ENCODE measurements at places on chromosomes 3 and 15. TPM values are rescaled to one million over a fixed set of nuclear protein-coding genes. Genes with fewer than 3 reads are reported as not detected.

GNB4 gene
- total RNA-seq, result 56.6 TPM

- DNase-seq, result no peak
Measured at GRCh38 chr15:99467853-99468464, 97.8 kb upstream of the MEF2A start.

DNA sequence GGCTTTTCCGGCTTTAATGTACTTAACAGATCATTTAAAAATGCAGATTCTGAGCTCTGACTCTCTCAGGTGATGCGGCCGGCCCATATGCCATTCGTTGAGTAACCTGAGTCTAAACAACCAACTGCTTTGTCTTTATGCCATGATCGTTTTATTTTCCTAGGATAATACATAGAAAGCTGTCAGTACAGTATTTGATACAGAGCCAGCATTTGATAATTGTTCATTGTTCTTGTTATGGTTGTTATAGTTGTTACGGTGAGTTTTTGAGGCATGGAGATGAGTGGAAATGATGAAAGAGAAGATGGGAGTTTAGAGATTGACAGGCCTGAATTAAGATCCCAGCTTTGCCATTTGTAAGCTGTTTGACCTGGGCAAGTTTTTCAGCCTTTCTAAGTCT is 40.0 kb downstream of the TMEM45A start:
- DNase-seq, result no peak

DNA sequence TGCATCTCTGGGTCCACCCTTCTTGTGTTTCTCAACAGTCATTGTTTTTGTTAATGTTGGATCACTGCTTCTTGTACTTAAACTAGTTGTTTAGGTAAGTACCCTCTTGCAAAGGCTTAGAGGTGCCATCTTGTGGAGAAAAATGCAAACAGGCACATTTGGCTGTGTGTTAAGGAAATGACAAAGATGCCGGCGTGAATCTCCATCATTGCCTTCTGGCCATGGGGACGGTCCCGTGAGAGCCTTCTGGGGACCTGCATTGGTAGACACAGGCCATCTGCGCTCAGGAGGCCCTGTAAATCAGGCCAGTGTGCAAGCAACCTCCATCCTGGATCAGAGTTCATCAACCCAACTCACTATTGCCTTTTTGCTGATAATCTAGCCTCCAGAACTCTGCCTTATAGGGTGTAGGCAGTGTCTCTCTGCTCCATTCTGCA is 158.6 kb upstream of the NR2E3 start:
- DNase-seq, result no peak

DNA sequence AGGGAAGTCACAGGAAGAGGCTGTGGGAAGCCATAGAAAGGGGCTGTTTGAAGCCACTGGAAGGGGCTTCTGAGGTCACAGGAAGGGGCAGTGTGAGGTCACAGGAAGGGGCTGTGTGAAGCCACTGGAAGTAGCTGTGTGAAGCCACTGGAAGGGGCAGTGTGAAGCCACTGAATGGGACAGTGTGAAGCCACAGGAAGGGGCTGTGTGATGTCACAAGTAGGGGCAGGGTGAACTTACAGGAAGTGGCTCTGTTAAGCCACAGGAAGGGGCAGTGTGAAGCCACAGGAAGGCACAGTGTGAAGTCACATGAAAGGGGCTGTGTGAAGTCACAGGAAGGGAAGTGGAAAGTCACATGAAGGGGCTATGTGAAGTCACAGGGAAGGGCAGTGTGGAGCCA is 33.1 kb downstream of the GASK1A start:
- DNase-seq, result no peak

DNA sequence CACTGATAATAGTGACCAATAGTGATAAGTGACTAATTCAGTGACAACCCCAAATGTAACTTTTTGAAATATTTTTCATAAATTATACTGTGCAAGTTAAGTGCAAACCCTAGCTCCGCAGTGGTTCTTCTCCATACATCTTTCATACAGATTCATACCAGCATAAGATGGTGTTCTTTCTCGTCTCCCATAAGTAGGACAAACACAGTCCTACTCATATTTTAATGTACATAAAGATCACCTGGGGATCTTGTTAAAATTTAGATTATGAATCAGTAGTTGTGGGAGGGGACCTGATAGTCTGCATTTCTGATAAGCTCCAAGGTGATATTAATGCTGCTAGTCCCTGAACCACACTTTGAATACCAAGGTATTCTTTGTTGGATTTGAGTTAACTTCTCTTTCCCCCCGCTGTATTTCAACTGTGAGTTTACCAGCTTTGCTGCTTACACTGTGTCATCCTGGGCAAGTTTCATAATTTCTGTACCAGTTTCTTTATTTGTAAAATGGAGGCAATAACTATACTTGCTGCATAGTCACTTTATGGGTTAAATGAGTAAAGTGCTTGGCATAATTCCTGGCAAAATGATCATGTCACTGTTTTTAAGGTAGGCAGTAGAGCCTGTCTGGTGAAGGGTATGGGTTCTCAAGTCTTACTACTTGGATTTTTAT is 34.7 kb upstream of the C3orf38 start:
- no peak for DNase-seq

DNA sequence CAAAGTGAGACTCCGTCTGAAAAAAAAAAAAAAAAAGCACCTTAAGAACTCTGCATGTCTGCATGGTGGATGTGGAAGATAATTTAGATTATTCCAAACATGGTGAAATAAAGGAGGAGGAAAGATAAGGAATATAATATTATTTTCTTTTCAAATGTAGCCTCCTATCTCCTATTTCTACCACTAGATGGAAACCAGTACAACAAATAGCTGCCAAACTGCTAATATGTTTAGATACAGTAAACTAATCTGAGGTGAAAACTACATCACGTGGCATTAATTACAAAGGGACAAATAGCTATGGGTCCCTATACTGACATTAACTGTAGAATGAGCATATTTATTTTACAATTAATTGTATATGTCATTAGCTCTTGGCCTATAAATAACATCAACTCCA is 197.8 kb downstream of the TBC1D5 start:
- DNase-seq, result no peak

DNA sequence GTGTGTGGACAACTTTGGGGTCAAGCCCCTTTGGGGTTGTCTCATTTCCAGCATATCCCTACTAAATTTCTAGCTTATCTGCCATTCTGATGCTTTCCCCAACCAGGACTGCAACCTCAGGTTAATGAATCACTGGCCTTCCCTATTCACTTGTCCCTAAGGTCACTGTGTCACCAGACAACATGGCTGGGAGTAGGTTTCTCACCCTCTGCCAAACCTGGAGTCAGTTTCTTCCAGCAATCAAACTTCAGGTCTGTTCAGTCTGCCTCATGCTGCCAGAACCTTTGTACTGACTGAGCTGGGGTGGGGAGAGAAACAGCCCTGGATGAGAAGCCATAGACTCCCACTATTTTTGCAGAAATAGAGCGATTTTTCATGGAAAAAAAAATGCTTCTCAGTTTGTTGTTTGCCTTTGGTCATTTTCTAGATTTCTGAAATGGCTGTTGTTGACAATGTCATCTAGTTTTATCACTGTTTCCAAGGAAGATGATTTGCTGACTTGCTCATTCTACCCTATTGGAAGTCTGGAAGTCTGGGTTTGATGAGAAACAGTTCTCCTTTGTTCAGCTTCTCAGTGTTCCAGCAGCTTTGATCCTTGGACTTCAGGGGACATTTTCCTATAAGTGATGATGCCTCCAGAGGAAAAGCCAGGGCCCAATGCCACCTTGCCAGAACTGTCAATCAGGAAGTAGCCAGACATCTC is 74.8 kb upstream of the IL12A start:
- DNase-seq, result no peak

DNA sequence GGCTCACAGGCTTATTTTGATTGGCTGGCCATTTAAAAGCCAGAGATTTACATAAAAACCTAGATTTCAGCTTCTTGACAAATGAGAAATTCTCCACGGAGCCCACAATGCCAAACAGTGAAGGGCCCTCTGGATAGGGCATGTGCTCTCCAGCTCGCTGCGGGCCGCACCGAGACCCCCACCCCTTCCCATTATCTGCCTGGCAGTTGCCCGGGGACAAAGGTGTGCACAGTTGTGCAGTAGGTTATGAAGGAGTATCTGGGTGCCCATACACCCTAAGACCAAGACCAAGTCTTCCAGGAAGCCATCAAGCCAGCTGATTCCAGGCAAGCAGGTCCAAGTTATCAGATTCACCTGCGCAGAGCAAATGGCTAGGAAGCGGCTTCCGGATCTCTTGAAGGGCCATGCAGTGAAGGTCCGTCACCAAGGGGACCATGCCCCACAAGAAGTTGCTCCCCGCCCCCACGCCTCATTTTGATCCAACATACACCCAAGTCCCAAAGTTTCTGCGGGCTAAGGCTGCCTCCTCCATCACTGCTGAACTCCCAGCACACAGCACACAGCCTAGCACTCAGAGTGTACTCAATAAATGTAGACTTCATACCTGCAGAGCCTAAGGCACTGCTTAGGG is 1.3 kb downstream of the MRPS25 start:
- no peak for DNase-seq

All from upper lobe of right lung (tissue), 1 donor.